ENCODE measurements at places on chromosomes 7 and 10.

GRCh38 chr7:2920956-2921652 is 77.0 kb upstream of the GNA12 start:
- no peak for DNase-seq

DNA sequence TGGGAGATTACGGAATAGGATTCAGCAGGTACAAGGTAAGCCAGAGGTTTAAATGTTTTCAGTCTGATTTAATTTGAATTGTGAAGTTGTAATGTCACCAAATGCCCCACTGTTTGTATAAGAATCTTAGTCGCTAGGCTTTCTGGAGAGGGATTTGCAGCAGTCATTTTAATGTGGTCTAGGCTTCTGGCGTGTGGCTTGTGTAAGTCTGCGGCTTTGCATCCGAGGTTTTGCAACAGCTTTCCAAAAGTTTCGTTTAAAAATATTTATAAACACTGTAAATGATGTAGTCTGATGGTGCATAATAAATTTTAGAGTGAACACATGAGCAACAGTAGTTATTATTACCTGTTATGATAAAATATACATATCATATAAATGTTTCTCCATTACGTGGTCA is 26.1 kb upstream of the BHLHA15 start:
- no peak for DNase-seq

DNA sequence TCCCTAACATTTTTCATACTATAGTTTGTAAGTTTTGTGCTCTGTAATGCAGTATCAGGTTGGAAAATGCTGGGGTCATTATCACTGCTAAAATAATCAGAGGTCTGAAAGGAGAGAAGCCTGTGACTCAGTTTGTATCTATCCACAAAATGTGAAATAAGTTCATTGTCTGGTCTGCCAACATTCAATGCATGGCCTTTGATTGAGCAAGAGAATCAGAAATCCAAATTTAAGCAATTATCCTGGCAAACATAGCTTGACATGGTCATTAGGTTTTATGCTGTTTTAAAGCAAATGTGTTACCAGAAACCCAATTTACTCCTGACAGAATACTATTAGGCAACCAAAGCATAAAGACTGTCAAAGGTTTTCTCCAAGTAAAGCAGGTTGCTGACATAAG is 709.7 kb upstream of the SEMA3D start:
- no peak for DNase-seq

DNA sequence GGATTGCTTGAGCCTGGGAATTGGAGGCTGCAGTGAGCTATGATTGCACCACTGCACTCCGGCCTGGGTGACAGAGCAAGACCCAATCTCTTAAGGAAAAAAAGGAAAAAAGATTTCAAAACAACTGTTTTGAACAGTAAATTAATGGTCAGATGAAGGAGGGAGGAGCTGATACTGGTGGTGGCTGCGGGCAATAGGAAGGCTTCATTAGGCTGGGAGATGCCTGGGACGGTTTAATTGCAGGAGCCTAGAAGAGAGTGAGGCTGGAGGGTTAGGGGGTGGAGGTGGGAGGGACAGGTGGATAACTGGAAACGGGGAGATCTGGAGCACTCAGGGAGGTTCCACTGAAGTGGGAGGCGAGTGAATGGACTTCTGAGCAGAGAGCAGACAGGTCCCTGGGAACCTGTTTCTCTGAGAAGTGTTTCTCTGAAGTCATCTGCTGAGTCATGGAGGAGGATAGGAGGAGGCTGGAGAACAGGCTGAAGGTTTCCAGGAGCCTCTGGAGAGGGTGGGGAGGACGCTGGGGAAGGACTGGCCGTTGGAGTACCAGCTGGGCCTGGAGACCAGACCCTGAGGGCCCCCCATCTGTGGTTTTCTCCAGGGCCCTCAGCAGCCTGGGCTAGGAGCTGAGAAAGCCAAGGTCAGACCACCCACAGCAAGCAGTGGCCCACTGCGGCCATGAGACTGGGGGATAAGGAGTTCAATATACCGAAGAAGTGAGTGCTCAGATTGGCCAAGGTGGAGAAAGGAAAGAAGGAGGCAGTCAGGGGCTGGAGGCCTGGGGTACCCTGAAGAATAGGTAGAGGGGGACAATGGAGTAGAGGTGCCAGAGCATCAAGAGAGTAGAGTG is 14.4 kb upstream of the YWHAG start:
- no peak for DNase-seq

- DNase-seq, result no peak
Observed at GRCh38 chr7:4066206-4066605, 615.9 kb upstream of the FOXK1 start.

DNA sequence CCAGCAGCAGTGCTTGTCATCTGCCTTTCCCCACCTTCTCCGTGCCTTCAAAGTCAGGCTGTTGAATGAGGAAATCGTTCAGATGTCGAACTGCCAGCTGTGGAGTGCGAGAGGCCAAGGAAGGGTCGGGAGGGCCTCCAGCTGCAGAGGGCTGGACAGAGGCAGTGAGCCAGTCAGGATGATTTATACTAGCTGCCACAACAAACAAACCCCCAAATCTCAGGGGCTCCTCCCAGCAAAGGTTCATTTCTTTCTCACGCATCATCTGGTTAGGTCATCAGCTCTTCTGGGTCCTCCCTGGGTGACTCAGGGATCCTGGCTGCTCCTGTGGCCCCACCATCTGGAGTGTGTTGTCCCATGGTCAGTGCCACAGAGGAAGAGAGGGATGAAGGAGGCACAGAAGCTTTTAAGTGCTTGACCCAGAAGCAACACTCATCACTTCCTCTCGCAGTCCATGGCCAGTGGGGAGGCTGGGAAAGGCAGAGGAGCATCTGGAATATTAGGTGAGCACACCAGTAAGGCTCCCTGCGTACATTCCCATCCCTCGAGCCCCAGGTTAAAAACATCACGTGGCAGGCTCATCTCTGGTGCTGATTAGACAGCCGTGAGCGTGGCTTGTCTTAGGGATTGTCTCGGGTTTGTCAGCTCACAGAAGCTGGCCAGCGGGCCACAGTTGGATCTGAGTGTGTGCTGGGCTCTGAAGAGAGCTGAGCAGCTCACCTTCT is 140.7 kb downstream of the RGS10 start:
- DNase-seq, result no peak

DNA sequence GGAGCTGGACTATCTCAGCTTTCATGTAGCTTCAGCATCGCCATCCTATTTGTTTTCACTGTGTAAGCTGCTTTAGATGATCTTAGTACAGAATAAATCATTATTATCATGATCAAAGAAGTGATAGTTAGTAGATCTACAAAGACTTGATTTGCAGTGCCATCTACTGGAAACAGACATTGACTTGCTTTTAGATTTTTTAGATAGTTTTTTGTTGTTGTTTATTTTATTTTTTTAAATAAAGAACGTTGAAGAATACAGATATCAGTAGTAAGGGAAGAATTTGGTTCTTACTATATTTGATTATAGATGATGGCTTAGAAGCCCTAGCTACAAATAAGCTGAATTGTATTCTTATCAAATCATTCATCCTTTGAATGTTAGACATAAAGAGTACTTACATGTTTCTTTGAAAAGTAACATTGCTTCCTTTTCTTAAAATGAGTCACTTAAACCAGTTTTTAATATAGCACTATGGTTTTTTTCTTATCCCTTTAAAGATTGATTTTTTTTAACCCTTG is 6.3 kb upstream of the SFMBT2 start:
- DNase-seq, result no peak

DNA sequence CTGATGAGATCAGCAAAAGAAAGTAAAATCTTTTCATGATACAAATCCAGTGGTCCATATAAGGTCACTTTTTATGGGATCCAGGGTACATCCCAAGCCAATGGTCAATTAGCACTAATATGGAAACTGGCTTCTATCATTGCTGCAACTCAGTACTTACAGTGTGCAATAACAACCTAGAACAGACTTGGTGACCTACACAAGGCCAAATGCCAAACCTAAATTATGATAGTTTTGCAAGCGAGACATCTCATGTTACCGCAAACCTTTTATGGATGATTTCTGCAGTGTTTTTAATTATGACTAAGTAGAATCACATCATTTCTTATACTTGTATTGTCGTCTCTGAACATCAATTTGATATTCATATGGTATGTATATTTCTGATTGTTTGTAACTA is 583.5 kb upstream of the SEMA3D start:
- no peak for DNase-seq

- no peak for DNase-seq
Observed at GRCh38 chr7:32314761-32315160, 175.4 kb downstream of the LSM5 start.

DNA sequence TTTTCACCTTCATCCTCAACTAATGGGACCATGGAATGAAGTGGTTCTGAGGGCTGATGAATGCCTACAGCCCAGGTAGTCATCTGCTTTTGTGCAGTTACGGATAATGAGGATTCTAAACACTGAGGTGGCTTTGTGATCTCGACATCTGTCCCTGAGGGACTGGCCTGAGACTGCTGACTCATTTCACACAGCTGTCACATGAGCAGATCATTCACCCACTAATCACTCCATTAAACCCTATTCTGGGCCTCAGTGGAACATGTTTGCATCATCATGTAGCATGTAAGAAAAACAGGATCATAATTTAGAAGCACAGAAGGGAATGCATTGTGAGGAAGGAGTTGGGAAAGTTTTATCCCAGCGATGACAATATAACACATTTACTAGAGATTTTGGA is 79.4 kb upstream of the FEZF1 start:
- DNase-seq, result no peak

GRCh38 chr7:140349144-140349771 is 49.1 kb downstream of the SLC37A3 start:
- no peak for DNase-seq

DNA sequence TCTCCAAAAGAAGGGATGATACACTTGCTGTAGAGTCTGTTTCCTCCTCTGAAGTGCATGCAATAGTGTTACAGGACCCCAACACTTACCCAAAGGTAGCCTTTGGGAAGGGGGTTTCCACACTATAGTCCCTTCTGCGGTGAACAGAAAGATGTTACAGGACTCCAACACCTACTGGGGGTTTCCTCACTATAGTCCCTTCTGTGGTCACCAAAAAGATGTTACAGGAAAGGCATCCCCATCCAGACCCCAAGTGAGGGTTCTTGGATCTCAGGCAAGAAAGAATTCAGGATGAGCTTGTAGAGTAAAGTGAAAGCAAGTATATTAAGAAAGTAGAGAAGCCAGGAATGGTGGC is 69.2 kb upstream of the PIK3CG start:
- no peak for DNase-seq

DNA sequence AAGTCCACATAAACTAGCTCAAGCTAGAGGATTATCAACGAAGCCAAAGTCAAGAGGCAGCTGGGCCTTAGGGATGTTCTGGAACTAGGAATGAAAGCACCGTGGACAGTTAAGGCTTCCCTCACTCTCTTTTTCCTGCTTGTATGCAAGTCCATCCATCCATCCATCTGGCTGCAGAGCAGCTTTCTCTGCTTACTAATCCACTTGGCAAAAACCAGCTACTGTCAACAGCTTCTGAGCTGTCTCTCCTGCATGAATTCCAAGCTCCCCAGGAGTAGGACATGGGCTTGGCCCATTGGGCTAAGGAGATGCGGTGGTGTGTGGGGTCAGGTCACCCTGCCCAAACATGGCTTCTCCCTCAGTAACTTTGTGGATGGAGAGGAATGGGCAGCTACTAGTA is 66.2 kb downstream of the NAMPT start:
- no peak for DNase-seq

GRCh38 chr10:123241391-123242141 is 87.4 kb downstream of the BUB3 start:
- peak; percentile 10 for DNase-seq

DNA sequence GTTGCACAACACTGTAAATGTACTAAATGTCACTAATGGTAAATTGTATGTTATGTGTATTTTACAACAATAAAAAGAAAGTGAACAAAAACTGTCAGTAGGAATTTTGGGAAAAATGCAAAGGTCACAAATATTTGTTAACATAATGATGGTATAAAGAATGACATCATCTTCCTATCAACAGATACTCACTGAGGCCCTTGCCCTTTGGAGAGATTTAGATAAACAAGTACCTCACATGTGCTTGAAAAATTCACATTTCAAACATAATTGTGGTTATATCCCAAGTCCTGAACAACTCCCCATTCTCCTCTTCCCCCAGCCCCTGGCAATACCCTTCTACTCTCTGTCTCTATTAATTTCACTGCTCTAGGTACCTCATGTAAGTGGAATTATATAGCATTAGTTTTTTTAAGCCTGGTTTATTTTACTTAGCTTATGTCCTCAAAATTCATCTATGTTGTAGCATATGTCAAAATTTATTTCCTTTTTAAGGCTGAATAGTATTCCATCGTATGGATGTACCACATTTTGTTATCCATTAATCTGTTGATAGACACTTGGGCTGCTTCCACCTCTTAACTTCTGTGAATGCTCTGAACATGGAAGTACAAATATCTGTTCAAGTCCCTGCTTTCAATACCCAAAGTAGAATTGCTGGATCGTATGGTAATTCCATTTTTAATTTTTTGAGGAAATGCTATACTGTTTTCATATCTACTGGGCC is 90.5 kb downstream of the WIPF3 start:
- no peak for DNase-seq

DNA sequence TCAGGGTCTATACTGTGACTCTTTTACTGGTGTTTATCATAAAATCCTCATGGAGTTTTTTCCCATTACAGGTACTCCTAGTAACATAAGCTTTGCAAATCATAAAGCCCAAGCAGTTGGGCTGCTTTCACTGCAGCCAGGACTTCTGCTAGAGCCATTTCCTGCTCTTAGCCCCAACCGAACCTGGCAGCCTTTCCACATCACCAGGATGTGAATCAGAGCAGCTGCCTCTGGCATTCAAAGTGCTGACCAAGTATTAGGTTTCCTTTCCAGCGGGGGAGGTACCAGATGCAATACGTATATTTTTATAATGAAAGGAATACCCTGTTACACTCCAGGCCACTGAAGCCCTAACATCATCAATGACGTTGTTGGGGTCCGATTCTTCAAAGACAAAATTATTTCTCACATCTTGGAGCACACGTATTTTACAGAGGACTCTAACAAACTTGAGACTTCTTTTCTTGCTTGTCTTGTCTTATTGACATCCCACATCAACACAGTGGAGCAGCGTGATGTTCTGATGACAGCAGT is 3.6 kb upstream of the HTR5A start:
- no peak for DNase-seq

GRCh38 chr10:48790457-48791044 is 105.9 kb downstream of the WDFY4 start:
- no peak for DNase-seq

DNA sequence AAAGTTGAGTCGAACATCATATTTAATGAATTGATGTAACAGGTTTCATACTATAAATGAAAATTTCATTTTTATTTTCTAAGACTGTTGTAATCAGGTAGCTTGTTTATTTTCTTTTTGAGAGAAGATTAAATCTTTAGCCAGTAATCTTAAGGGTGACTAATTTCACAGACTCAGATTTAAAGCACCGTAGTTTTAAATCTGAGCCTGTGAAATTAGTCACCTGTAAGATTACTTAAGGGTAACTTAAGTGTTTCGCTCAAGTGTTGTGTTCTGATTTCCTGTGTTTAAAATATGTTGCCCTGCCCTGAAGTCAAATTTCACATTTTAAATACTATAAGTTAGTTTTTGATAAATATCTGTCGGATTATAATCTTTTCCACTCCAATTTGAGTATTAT is 35.8 kb upstream of the TMEM236 start:
- no peak for DNase-seq
